CD4-positive, alpha-beta T cell (primary cell): ENCODE measurements at places on chromosomes 13 and 19. TPM values are rescaled to one million over a fixed set of nuclear protein-coding genes. Genes with fewer than 3 reads are reported as not detected.

DNA sequence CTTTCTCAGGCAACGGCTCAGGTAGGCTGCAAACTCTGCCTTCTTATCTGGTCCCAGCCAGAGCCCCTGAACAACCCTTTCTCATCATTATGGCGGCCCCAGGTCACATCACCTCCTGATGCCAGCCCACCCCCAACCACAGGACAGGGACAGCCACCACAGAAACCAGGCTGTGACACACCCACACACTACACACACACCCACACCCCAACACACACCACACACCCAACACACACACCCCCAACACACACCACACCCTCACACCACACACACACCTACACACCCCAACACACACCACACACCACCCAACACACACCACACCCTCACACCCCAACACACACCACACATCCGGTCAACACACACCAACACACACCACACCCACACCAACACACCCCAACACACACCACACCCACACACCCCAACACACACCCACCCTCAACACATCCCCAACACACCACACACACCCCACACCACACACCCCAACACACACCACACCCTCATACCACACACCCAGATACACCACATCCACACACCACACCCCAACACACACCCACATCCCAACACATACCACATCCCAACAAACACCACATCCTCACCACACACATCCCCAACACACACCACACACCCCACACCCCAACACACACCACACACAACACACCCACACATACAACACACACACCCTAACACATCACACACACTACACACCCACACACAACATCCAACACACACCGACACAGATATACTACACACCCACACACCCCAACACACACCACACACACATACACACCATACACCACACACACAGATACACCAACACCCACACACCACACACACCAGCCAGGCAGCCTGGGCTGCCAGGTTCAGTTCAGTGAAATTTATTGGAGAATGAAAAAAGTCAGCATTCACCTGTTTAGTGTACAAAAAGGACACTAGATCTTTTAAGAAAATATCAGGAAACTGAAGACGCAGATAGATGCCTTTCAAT is 4.2 kb upstream of the ISYNA1 start:
- DNase-seq, result no peak
- H3K27ac ChIP-seq, result peak overlapping the region; percentile 9
- H3K4me3 ChIP-seq, result no peak overlapping the region
- H3K36me3 ChIP-seq, result peaks cover 35% of the 10 kb centered on the region
- no peaks in the 10 kb centered on the region for H3K27me3 ChIP-seq
- H3K4me1 ChIP-seq, result peaks cover 35% of the 10 kb centered on the region

- H3K36me3 ChIP-seq, result no peaks in the 10 kb centered on the region
- H3K4me3 ChIP-seq, result no peak overlapping the region
- no peak overlapping the region for H3K27ac ChIP-seq
- no peaks in the 10 kb centered on the region for H3K4me1 ChIP-seq
- no peaks in the 10 kb centered on the region for H3K27me3 ChIP-seq
Observed at GRCh38 chr13:33123066-33123859, 107.0 kb downstream of the KL start.

GRCh38 chr13:45231722-45232121 is 30.9 kb upstream of the KCTD4 start:
- no peak for DNase-seq
- H3K27me3 ChIP-seq, result no peaks in the 10 kb centered on the region
- no peaks in the 10 kb centered on the region for H3K36me3 ChIP-seq
- no peaks in the 10 kb centered on the region for H3K4me1 ChIP-seq

Gene C19orf25
- total RNA-seq, result 15.8 TPM

DNA sequence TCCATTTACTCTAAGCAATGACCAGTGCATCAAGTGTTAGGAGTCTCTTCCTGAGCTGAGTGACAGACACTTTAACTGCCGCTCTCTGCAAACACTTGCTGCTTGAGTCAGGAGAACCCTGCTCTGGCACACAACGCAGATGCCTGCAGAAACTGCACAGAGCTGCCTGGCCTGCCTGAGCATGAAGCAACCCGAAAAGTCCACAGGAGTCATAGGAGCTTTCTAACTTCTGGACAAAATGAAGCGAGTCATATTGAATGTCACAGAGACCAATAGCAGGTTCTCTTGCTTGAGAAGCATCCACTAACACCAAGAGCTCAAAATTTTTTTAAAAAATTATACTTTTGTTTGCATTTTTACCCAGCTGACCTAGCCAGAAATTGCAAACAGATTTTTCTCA is 232.4 kb downstream of the LHFPL6 start:
- H3K27ac ChIP-seq, result no peak overlapping the region
- H3K36me3 ChIP-seq, result no peaks in the 10 kb centered on the region
- DNase-seq, result no peak
- peaks cover 12% of the 10 kb centered on the region for H3K27me3 ChIP-seq
- H3K4me1 ChIP-seq, result no peaks in the 10 kb centered on the region

Gene CYP2A6
- total RNA-seq, result not detected

Gene KCNRG
- total RNA-seq, result 0.27 TPM

GRCh38 chr13:79423340-79423739 is 17.3 kb upstream of the RBM26 start:
- H3K4me1 ChIP-seq, result no peaks in the 10 kb centered on the region
- H3K27me3 ChIP-seq, result no peaks in the 10 kb centered on the region
- no peaks in the 10 kb centered on the region for H3K36me3 ChIP-seq
- no peak overlapping the region for H3K4me3 ChIP-seq
- H3K27ac ChIP-seq, result no peak overlapping the region

Gene UPK1A
- total RNA-seq, result 0.47 TPM

Gene VSTM1
- total RNA-seq, result not detected
